ENCODE measurements at places on chromosomes 4 and X. TPM values are rescaled to one million over a fixed set of nuclear protein-coding genes. Genes with fewer than 3 reads are reported as not detected.
A peak's percentile ranks its signal among the peaks of the same experiment; 100 is the strongest.

DNA sequence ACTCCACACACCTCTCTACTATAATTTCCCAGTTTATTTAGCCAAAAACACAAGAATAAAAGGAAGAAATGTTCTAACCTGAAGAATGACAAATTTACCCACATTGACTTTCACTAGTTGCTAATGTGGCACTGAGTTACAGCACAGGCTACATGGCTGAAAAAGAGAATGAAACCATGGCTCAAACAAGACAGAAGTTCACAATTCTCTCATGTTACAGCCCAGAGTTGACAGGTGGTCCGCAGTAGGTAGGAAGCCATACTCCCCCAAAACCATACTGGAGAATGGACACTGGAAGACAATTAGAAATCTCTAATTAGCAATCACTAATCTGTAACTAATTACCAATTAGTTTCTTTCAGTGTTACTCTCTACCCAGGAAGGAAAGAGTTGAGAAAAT, 170.8 kb downstream of the ADGRA3 start:
- H3K4me1 ChIP-seq: no peaks in the 10 kb centered on the region
- no peak for DNase-seq
- no peak overlapping the region for H3K4me3 ChIP-seq
- H3K36me3 ChIP-seq: peaks cover 8% of the 10 kb centered on the region
- H3K27ac ChIP-seq: no peak overlapping the region

DNA sequence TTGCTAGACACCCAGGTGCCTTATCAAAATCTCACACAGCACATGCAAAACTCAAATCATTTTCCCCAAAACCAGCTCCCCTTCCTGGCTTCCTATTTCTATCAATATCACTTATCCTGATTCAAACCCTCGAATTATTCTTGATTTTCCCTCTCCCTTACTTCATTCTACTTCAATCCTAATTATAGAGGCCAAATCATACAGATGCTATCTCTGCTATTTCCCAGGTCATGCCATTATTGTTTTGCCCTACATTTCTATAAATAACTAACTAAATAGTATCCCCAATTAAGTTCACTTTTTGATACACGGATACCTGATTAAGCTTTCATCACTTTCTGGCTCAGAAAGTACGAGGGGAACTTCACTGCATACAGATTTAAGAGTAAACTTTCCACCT, 62.4 kb downstream of the FBXL5 start:
- H3K27ac ChIP-seq: no peak overlapping the region
- H3K36me3 ChIP-seq: peaks cover 1% of the 10 kb centered on the region
- peaks cover 3% of the 10 kb centered on the region for H3K4me1 ChIP-seq
- H3K4me3 ChIP-seq: no peak overlapping the region
- DNase-seq: no peak

DNA sequence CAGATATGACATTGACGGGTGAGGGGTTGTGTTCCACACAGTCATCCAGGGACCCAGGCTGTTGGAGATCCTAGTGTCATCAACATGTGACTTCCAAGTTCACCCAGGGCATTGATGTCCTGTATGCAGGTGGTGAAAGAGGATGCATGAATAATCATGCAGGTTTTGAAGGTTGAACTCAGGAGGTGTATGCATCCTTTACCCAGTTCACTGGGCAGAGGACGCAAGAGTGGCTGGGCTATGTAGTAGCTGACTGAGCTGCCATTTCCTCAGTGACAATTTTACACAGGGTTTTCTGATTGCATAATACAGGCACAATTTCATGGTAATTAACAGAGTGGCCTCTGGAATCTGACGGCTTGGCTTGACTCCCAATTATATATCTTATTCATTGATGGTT, 323.0 kb downstream of the HS3ST1 start:
- H3K36me3 ChIP-seq: peaks cover 68% of the 10 kb centered on the region
- no peaks in the 10 kb centered on the region for H3K4me1 ChIP-seq
- H3K27me3 ChIP-seq: peaks cover 5% of the 10 kb centered on the region
- no peak for DNase-seq
- H3K4me3 ChIP-seq: no peak overlapping the region
- no peak overlapping the region for H3K27ac ChIP-seq

- DNase-seq: no peak
- H3K36me3 ChIP-seq: no peaks in the 10 kb centered on the region
- peaks cover 5% of the 10 kb centered on the region for H3K4me1 ChIP-seq
- no peak overlapping the region for H3K4me3 ChIP-seq
- no peak overlapping the region for H3K27ac ChIP-seq
These were observed 13.8 kb upstream of the HPGDS start for GRCh38 chr4:94356444-94356843.

GRCh38 chrX:25067271-25068172, 51.8 kb upstream of the ARX start:
- peaks cover 5% of the 10 kb centered on the region for H3K36me3 ChIP-seq
- H3K27ac ChIP-seq: no peak overlapping the region
- H3K4me3 ChIP-seq: no peak overlapping the region
- no peak for DNase-seq
- H3K4me1 ChIP-seq: no peaks in the 10 kb centered on the region

DNA sequence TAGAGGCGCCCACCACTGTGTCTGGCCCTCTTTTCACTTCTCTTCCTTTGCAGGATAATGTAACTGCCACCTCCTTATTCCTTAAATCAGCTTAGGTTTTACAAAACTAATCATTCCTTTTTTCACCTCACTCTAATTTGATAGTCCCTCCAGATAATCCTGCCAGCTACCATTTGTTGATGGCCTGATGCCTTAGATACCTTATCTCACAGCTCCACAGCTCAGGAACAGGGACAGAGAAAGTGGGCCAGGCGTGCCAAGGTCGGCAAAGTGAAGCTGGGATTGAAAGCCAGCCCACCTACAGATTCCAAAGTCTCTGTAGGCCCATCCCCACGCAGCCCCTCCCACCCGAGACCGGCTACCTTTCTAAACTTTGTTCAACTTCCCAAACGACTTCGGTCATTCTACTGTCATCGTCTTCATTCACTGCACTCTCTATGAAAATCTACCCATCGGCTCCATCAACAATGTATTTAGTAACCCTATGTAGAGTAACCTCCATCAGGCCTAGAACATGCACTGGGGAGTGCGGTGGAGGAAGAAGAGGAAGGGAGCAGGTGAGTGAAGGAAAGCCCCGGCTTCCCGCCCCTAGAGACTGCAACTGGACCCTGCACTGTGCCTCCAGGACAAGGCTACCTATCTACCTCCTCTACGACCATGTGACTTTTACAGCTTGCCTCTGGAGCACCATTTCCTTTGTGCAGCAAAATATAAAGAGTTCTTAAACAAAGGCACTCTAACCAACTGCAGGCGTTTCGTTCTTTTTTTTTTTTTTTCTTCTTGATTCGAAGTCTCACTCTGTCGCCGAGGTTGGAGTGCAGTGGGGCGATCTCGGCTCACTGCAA, 1.5 kb downstream of the CASP6 start:
- DNase-seq: peak; percentile 27
- H3K36me3 ChIP-seq: peaks cover 13% of the 10 kb centered on the region
- no peaks in the 10 kb centered on the region for H3K27me3 ChIP-seq
- H3K4me1 ChIP-seq: peaks cover 19% of the 10 kb centered on the region
- peak overlapping the region; percentile 90 for H3K4me3 ChIP-seq
- H3K27ac ChIP-seq: peak overlapping the region; percentile 93

DNA sequence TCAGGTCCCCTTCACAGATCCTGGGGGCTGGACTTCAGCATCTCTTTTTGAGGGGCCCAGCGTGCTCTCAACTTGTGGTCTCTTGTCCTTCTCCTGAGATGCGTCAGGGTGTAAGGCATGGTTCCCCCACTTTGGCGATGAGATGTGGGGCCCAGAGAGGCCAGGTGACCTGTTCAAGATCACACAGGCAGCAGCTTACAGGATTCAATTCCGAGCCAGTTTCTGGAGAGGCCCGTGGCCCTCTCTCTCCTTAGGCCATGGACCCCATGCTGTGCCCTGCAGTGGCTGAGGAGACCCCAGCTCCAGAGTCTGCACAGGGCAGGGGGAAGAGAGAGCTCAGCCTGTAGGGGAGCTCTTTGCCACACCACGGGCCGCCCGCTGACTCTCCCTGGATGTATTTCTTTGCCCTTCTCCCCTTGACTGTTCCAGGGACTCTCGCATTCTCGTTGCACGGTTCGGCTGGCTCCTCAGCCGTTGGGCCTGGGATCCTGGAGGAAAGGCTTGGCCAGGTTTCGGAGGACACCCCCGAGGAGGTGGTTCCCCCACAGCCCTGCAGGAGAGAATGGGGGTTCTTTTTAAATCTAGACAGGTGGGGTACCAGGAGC, 18.6 kb downstream of the NSG1 start:
- H3K36me3 ChIP-seq: no peaks in the 10 kb centered on the region
- no peak for DNase-seq
- H3K27ac ChIP-seq: no peak overlapping the region
- no peaks in the 10 kb centered on the region for H3K27me3 ChIP-seq
- no peak overlapping the region for H3K4me3 ChIP-seq

DNA sequence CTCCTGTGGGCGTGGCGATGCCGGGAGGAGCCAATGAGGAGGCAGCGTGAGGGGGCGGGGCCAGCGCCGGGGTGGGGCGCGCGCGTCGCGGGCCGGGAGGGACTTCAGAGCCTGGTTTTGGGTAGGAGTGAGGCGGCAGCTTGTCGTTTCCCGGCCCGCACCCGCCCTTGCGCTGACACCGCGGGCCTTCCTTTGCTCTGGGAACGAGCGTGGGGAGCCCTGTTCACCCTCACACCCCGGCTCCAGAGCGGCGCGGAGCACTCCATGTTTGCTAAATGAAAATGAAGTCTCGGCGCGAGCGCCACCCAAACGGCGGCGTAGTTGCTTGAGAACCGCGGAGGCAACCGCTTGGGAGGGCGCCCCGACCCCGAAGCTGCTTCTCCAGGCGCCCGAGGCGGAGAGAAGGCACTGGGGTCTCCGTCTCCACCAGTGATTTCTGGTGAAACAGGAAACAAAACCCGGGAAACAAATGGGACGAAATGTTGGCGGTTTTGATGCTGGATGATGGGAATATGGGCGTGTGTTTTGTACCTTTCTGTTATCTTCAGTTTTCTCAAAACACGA, 497 bp upstream of the GRPEL1 start:
- peak overlapping the region; percentile 93 for H3K4me3 ChIP-seq
- H3K36me3 ChIP-seq: peaks cover 18% of the 10 kb centered on the region
- no peak for DNase-seq

DNA sequence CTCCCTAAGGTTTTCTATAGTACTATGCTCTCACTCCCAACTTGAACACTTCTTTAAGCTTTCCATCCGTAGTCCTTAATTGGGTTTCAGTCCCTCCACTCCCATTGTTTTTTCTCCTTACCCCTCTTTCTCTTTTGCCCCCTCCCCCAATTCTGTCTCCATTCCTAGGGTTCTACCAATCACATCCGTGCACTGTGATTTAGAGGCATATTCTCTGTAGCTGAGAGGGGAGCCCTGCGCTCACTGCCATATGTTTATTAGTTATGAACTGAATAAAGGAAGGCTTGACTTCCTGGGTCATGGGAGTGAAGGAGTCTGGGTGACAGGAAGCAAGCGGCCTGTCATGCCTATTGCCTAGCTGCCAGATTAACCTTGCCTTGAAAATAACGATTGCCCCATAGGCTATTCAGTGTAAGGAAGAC, 471 bp downstream of the MCTS1 start:
- peaks cover 5% of the 10 kb centered on the region for H3K4me1 ChIP-seq
- H3K27me3 ChIP-seq: peaks cover 4% of the 10 kb centered on the region
- H3K36me3 ChIP-seq: peaks cover 3% of the 10 kb centered on the region
- peak overlapping the region; percentile 94 for H3K4me3 ChIP-seq

- DNase-seq: no peak
- H3K4me3 ChIP-seq: no peak overlapping the region
- H3K27ac ChIP-seq: peak overlapping the region; percentile 88
- peaks cover 33% of the 10 kb centered on the region for H3K4me1 ChIP-seq
- H3K27me3 ChIP-seq: no peaks in the 10 kb centered on the region
These were observed 32.3 kb upstream of the AFAP1 start for GRCh38 chr4:7971881-7972500.

- H3K4me1 ChIP-seq: peaks cover 10% of the 10 kb centered on the region
- H3K27me3 ChIP-seq: no peaks in the 10 kb centered on the region
- H3K4me3 ChIP-seq: no peak overlapping the region
- DNase-seq: no peak
- H3K36me3 ChIP-seq: no peaks in the 10 kb centered on the region
These were observed 32.3 kb downstream of the C4orf54 start for GRCh38 chr4:99625369-99625768.

- H3K27me3 ChIP-seq: no peaks in the 10 kb centered on the region
- no peak for DNase-seq
- H3K4me3 ChIP-seq: no peak overlapping the region
These were observed 93.1 kb downstream of the NSUN7 start for GRCh38 chr4:40842725-40843423.

DNA sequence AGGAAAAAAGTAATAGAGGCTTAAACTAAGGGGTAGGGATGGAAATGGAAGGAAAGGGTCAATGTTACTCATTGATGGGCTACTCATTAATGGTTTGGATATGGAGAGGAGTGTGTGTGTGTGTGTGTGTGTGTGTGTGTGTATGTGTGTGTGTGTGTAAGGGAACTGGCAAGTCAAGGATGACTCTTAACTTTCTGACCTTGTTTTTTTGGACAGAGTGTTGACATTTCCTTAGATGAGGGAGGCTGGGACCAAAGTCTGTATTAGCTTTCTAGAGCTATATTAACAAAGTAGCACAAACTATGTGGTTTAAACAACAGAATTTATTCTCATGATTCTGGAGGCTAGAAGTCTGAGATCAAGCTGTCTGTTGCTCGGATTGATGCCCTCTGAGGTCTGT, 202.7 kb downstream of the GBA3 start:
- no peak overlapping the region for H3K27ac ChIP-seq
- H3K4me1 ChIP-seq: no peaks in the 10 kb centered on the region
- peaks cover 4% of the 10 kb centered on the region for H3K27me3 ChIP-seq
- DNase-seq: no peak
- peaks cover 25% of the 10 kb centered on the region for H3K36me3 ChIP-seq

DNA sequence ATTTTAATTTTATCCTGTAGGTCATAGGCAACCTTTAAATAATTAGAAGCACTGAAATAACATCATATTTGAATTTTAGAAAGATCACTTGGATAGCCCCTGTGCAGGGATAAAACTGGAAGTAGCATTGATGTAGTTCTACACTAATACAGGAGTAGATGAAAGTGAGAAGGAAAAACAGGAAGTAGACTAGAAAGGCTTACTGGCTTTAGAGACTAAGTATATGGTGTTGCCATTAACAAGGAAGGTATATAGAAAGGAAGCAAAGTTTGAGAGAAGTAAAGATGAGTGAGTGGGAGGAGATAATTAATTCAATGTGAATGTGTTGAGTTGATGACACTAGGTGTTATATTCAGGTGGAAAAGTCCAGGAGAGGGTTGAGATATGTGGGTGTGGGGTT, 73.1 kb upstream of the EPGN start:
- H3K36me3 ChIP-seq: no peaks in the 10 kb centered on the region
- H3K4me3 ChIP-seq: no peak overlapping the region
- H3K27ac ChIP-seq: no peak overlapping the region
- no peaks in the 10 kb centered on the region for H3K27me3 ChIP-seq
- DNase-seq: no peak

- H3K4me3 ChIP-seq: peak within 1 kb of the TSS; percentile 90
- peak within 1 kb of the TSS; percentile 87 for H3K27ac ChIP-seq
- peaks cover 7% of the 10 kb centered on the region for H3K4me1 ChIP-seq
- DNase-seq: peak; percentile 83
- H3K36me3 ChIP-seq: no peaks in the 10 kb centered on the region
These were observed at the start of gene KLHL8 for GRCh38 chr4:87220094-87220822. Gene KLHL8, minus strand, starts transcription at chr4:87220618. Its CDS starts 25,079 bp downstream, at chr4:87195539.

MAP9 gene
- 16.5 TPM for total RNA-seq

CT45A2 gene
- not detected for total RNA-seq

SLC38A5 gene
- total RNA-seq: 34.6 TPM

ETDB gene
- total RNA-seq: not detected

Measured in WTC11 (cell line).